ENCODE measurements at places on chromosomes 7 and 10.

DNA sequence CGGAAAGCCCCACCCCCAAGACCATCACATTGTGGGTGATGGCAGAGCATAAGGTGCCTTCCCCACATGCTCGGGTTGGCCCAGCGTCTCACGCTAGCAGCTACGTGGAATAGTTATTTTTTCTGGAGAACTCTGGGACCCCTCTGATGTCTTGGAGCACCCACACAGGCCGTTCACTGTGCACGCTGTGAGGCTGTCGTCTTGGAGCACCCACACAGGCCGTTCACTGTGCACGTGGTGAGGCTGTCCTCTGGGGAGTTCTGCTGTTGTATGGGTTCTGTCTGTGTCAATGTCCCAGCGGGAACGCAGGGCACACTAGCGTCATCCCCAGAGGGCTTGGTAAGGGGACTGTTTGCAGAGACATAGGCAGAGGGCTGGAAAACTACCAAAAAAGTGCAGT lies 38.8 kb upstream of the FAM20C start:
- DNase-seq = no peak

GRCh38 chr10:74641659-74642058 lies 184.7 kb upstream of the KAT6B start:
- no peak for DNase-seq

GRCh38 chr7:75688200-75689136 lies 50.3 kb downstream of the HIP1 start:
- DNase-seq = peak; percentile 57

GRCh38 chr7:66693331-66693730 lies 47.2 kb upstream of the RABGEF1 start:
- no peak for DNase-seq

DNA sequence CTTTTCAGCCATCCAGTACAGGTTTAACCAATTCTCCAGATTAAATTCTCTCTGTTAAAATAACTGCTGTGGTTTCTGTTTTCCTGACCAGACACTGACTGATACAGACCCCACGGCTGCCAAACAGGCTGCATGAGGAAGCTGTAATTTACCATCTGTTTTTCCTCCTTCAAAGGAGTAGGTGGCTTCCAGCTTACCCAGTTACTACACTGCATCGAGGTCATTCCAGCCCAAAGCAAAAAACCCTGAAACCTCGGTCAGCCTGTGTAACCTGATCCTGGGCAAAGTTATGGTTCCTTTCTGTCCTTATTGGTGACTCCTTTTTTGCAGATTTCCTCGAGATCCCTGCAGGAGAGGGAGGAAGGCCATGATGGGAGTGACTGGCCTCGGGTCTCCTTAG lies 27.9 kb upstream of the LOXL4 start:
- DNase-seq = no peak

GRCh38 chr10:62096256-62096933 lies 172.2 kb downstream of the RTKN2 start:
- DNase-seq = no peak

- no peak for DNase-seq
Observed at GRCh38 chr10:74787457-74787856, 38.9 kb upstream of the KAT6B start.

DNA sequence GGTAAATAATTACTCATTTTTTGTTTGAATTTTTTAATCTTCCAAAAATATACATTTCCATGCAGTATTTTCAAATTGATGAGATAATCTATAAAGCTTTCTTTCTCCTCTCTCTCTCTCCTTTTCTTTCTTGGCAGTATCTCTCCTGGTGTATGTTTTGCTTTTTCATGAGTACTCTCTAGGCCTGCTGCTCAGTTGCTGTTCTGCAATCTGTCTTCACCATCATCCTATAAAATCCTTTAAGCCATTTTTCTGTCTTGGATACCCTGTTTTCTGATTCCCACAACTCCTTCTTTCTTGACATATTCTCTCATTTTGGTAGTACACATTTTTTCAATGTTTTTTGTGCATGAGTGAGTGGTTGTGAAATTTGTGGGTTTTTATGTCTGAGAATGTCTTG lies 1558.1 kb upstream of the LRRTM3 start:
- DNase-seq = no peak

DNA sequence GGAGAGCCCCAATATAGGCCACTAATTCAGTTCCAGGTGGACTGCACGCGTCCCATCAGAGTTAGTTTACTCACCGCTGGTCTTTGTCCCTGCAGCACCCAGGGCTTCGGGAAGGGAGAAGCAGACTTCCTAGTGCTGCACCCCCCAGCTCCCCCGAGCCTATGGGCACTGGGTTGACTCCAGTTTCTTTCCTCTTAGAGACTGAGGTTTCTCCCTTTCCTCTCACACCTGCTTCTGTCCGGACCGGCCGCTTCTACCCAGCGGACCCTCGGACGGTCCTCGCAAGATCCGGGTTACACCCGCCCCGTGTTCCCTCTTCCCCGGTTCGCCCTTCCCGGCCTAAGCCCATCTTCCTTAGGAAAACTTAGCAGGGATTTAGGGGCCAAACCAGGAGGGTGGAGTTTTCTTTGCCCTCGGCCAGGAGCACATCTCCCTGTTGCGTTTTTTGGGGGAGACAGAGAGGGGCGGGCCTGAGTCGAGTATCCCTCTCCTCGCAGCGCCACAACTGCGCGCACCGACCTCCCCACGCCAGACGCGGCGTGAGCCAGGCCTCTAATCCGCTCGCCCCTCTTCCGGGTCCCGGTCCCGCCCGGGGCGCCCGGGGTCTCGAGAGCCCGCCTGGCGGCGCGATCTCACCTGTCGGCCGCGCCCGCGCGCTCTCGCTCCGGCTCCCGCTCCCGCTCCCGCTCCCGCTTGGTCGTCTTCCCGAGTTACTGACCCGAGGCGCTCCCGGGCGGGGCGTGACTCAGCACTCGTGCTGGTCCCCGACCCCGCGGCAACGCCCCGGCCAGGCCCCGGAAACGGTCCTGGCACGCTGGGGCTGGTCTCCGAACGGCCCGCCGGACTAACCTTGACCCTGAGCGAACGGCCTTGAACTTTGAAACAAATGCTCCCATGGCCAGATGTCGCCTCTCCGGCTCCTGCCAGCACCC lies at the start of gene AIFM2:
TSS of gene AIFM2 (minus strand) at position 728 of the 932 bp plus-strand sequence. CDS start 8,741 bp downstream, outside the sequence.
- peak; percentile 86 for DNase-seq

DNA sequence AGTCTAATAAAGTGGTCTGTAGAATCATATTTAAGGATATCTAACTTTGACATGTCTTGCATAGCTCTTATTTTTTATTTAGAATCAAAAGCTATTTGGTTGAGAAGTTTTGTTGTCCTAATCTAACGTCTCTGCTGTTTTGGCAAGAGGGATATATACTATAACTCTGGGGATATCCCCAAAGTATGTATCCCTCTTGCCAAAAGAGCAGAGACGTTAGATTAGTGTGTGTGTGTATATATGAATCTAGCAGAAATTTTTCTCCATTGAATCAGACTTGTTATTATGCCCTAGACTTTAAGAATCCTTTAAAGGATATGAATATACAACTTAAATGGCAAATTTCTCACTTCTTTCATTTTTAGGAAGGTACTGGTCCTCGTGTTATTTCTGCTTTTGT lies 9.6 kb downstream of the SMC3 start:
- no peak for DNase-seq

GRCh38 chr7:51126324-51126723 lies 190.3 kb downstream of the COBL start:
- DNase-seq = no peak

GRCh38 chr10:48924988-48925387 lies 14.7 kb downstream of the LRRC18 start:
- no peak for DNase-seq

DNA sequence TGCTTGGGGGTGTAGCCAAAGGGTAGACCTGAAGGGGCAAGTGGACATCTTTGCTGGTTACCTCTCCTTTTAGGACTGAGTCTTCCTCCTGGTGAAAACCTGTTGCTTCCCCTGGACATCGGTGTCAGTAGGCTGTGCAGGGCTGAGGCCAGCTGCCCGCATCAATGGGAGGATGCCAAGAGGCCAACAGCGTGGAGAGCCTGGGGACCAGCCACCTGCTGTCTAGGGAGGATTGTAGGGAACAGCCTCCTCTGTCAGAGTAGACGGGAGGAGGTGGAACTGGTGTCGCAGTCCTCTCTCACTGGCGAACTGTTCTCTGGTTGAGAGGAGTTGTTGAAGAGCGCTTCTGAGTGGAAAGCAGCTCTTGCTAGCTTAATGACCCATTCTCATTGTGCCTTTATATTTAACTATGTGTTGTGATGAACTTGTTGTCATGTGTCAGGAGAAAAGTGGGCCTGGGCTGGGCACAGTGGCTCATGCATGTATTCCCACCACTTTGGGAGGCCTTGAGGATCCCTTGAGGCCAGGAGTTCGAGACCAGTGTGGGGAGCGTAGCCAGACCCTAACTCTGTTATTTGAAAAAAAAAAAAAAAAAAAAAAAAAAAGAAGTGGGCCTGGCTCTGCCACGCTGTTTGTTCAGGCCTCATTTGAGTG lies 1.8 kb downstream of the SUFU start:
- DNase-seq = no peak

- DNase-seq = no peak
Observed at GRCh38 chr10:69929575-69929974, 123.1 kb upstream of the MACROH2A2 start.

GRCh38 chr7:2200584-2200980 lies 32.2 kb downstream of the MAD1L1 start:
- no peak for DNase-seq

GRCh38 chr10:123766761-123767160 lies 100.6 kb downstream of the GPR26 start:
- DNase-seq = no peak

GRCh38 chr7:4765776-4766490 lies 9.5 kb upstream of the AP5Z1 start:
- no peak for DNase-seq

DNA sequence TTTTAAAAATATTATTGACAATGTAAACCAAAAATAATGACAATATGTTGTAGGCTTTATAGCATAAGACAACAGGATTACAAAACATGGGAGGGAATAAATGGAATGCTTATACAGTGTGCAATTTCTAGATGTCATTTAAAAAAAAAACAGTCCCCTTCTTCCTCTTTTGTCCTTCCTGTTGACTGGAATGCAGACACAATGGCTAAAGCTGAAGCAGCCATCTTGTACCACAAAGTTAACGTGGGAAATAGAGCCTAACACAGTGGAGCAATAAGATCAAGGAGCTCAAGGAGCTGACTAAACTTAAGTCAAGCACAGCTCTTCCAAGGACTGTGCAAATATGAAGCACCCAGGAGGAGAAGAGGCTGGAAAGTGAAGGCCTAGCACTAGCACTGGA lies 208.1 kb downstream of the ARHGAP12 start:
- no peak for DNase-seq

- DNase-seq = no peak
Observed at GRCh38 chr10:88253128-88253527, 330.0 kb downstream of the RNLS start.

GRCh38 chr7:46569133-46569465 lies 648.0 kb upstream of the IGFBP3 start:
- no peak for DNase-seq

GRCh38 chr10:4281190-4281825 lies 496.3 kb upstream of the KLF6 start:
- no peak for DNase-seq

GRCh38 chr10:94902570-94902969 lies 35.9 kb upstream of the CYP2C9 start:
- DNase-seq = no peak

- no peak for DNase-seq
Observed at GRCh38 chr7:155916926-155917655, 104.8 kb upstream of the SHH start.

DNA sequence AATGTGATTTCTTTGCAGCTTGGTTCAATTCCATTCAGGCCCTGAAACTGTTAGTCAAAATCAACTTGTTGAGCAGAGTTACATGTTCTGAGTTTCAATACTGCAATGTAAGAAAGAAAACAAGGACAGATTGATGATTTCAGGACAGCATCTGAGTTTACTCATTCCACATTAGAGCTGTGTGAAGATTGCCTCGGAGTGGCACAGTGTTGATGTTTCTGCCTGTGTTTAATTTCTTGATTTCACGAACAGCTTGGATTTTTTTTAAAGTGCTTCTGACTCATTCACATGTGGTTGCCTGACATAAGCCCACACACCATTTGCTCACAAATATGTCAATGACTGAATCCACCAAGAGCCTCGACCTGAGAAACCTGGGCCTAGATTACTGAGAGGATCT lies 101.2 kb upstream of the PARD3 start:
- DNase-seq = no peak

GRCh38 chr7:33876596-33877274 lies 28.6 kb upstream of the BMPER start:
- DNase-seq = no peak

- no peak for DNase-seq
Observed at GRCh38 chr7:116249969-116250553, 39.7 kb downstream of the TES start.

- no peak for DNase-seq
Observed at GRCh38 chr7:919114-919442, 35.4 kb downstream of the ADAP1 start.

DNA sequence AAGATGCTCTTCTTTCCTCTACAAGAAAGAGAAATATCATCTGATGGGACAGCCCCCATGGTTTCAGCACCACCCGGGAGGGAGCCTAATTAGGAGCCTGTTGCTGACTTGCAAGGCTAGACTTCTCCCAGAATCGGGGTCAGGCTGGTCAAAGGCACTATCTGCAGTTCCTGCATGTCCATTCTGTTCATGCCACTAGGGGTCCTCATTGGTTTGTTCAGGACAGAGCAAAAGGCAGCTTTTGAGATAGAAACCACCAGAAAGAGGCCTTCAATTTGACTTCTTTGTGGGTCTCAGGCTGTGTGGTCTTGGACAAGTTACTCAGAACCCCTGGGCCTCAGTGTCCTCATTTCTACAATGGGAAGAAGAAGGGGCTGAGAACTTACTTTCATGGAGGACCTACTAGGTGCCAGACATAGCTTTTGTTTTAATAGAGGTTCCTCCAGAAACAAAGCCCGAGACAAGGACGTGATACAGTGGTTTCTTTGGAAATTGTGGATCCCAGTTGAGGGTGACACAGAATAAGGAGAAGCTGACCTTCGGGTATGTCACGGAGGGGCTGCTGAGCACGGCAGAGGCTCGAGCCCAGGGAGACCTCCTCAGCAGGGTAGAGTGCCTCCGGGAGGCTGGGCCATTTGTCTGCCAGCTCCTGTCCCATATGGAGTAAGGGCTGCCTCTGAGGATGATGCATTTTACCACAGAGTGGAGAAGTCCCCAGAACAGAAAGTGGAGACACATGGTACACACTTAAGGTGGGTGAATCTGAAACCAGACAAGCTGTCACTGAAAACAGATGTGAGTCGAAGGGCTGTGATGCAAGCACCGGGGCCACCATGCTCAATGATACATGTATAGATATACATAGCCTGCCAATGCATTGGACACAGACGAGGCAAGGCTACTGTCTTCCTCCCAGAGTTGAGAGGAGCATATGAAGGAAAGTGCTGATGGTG lies 33.1 kb upstream of the NEUROD6 start:
- peak; percentile 66 for DNase-seq

GRCh38 chr10:5555881-5556280 lies 31.1 kb downstream of the CALML3 start:
- DNase-seq = no peak
